ENCODE measurements at places on chromosomes 3 and 15.

DNA sequence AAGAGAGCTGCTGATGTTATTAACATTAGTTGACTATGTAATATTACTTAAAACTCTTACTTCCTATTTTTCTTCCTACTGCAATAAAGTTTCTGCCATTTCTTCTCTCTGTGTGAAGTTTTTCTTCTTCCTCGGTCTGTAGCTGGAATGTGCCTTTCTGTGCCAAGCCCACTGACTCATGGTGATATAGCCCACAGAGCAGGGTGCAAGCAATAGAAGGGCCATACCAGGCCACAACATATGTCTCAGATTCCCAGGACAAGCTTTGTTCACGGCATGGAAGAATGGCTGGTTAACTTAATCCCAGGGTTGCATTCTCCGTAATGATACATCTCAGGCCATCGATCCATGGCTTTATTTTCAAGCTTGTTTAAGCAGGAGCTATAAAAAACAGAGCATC lies 815.3 kb downstream of the TUSC7 start:
- DNase-seq: no peak

- no peak for DNase-seq
Observed at GRCh38 chr3:7800006-7800780, 701.4 kb upstream of the LMCD1 start.

DNA sequence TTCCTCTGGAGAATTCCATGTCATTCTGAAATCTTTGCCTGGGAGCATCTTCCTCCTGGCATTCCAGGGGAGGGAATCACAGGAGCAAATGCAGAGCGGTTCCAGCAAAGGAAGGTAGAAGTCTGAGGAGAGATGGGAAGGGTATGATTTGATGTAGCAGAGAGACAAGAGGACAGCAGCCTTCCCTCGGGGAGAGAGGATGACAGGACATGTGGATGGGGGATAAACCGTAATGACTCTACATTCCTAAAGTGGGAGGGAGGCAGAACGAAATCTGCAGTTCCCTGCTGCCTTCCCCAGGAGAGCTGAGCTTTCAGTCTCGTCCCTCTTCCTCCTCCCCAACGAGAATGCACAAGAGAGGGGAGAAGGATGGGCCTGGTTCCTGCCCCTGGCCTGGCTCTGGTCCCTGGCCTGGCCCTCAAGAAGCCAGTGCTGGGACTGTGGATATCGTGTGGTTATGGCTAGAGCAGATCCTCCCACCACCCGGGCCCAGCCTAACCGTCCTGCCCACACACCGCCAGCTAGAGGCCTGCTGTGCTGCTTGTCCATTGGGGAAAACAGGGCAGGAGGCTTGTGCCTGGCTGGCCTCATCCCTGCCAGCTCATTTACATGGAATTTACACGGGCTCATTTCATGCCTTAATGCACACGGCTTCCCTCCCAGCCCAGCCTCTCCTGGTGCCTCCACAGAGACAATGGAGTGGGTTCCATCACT lies 26.6 kb downstream of the SEMA7A start:
- no peak for DNase-seq

DNA sequence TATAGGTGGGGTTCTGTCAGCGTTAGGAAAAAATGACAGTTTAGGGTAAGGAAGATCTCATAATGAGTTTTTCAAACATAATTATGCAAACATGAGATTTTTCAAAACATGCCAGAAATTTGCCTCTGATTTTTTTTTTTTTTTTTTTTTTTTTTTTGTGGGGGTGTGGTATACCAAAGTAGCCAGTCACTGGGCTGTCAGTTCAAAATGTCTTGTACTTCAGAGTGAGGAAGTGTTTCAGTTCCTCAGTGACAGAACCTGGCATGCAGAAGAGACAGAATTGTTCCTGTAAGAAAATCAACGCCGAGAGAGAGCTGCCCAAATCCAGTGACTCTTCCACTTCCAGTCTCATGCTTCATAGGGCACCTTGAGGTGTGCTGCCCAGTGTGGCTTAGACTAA lies 9.7 kb downstream of the NCBP2 start:
- no peak for DNase-seq

GRCh38 chr3:16419640-16420241 lies 93.8 kb downstream of the RFTN1 start:
- DNase-seq: no peak

GRCh38 chr3:114126461-114126860 lies 52.4 kb downstream of the DRD3 start:
- no peak for DNase-seq

DNA sequence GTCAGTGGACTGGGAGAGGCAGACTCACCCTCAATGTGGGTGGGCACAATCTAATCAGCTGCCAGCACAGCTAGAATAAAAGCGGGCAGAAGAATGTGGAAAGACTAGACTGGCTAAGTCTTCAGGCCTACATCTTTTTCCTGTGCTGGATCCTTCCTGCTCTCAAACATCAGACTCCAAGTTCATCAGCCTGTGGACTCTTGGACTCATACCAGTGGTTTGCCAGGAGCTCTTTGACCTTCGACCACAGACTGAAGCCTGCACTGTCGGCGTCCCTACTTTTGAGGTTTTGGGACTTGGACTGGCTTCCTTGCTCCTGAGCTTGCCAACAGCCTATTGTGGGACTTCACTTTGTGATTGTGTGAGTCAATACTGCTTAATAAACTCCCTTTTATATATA lies 68.0 kb downstream of the CNTN3 start:
- no peak for DNase-seq

- DNase-seq: no peak
Observed at GRCh38 chr3:56878074-56878473, 76.3 kb upstream of the ARHGEF3 start.

GRCh38 chr3:113954091-113954685 lies 6.4 kb downstream of the ZDHHC23 start:
- no peak for DNase-seq

GRCh38 chr15:80609512-80609946 lies 85.6 kb upstream of the ABHD17C start:
- no peak for DNase-seq

- DNase-seq: peak; percentile 58
Observed at GRCh38 chr3:134309987-134310700, 59.5 kb upstream of the RYK start.

GRCh38 chr3:71478568-71478967 lies 105.0 kb downstream of the FOXP1 start:
- no peak for DNase-seq

- no peak for DNase-seq
Observed at GRCh38 chr3:58564456-58565160, 12.6 kb downstream of the FAM107A start.

DNA sequence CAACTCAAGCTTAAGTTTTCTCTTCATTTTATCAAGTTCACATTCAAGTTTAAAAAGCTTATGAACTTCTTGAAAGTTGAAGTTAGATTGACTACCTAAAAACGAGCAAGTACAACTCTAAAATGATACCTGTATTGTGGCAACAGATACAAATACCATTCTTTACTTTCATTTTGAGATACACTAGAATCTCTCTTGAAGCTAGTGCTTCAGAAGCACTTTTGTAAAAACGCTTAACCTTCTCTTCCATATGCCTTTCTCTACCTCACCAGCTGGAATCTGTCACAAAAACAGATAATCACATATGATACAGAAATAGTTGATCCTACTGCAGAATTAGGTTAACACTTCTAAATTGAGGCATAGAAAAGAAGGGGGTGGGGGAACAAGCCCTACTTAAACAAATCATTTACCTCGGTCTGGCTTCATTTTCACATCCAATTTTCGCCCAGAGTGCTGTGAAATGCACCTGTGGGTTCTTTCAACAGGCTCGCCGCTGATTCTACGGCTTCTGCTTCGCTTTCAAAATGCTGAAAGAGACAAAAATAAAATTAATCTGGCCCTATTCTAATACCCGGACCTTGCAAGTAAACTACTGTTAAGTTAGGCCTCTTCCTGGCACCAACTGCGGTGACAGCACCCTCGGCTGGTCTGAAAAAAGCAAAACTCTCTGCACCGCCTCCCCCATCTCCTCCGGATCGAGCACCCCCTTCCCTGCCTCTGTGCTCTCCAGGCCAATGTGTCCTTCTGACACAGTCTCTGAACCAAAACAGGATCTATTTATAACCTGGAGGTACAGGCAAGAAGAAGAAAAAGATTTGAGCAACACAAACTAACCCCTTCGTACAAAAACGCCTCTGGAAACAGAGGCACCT lies 1.4 kb downstream of the ATOSA start:
- DNase-seq: peak; percentile 58

- no peak for DNase-seq
Observed at GRCh38 chr3:176769547-176770190, 427.6 kb downstream of the TBL1XR1 start.

GRCh38 chr3:43086460-43087165 lies 19.3 kb downstream of the POMGNT2 start:
- DNase-seq: no peak

- no peak for DNase-seq
Observed at GRCh38 chr3:9247941-9248521, 1.4 kb downstream of the SRGAP3 start.

- DNase-seq: no peak
Observed at GRCh38 chr15:80733460-80733859, 38.4 kb downstream of the ABHD17C start.

DNA sequence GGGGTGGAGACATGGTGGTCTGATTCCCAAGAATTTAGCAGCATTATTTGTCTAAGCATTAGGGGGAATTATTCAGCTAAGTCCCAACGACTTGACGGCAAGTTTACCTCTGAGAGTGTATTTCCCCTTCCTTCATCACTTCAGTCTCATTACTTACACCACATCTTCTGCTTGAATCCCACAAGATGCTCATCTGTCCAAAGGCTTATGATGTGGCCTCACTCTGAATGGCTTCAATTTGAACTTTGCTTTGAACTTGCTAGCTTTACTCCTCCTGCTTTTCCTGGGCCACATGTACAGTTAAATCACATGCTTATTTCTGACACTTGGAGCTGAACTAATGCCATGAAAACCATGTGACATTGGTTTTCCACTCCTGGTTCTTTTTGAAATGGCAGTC lies 231.3 kb upstream of the SATB1 start:
- no peak for DNase-seq

DNA sequence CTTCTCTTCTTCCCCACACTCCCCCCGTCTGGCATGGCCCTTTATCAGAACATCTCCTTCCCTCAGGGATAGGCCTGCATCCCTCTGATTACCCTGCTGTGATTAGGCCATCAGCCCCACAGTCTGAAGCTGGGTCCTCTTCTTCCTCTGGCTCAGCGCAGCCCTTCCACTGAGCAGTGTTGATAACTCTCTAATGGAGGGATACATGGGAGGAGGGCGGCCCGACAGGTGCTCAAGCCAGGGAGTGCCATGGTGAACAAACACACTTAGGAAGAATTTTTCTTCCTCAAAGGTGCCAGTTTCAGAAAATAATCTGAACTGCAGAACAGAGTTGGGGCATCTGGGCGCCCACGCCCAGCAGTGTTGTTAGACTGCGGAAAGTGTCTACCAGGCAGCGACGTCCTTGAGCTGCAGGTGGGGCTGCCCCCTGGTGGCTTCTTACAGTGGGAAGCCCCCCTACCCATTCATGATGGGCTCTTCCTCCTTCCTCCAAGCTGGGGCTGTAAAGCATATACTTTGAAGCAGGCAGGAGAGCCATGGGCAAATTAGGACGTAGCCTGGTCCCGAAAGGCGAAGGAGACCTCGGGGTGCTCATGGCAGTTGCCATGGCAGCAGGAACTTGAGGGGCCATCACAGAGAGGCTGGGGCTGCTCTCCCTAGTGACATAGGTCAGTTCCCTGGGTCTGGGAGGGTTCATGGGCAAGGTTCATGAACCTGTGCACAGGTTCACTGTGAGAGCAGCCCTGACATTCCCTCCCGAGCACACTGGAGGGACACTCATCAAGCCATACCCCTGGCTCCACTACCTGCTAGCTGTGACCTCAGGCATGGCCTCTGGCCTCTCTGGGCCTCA lies 33.2 kb upstream of the NR2C2 start:
- no peak for DNase-seq

GRCh38 chr3:9869955-9870354 lies 10.1 kb downstream of the CIDEC start:
- no peak for DNase-seq

GRCh38 chr15:57730876-57731275 lies 24.4 kb downstream of the POLR2M start:
- no peak for DNase-seq

GRCh38 chr3:111861391-111861790 lies 2.3 kb downstream of the PHLDB2 start:
- DNase-seq: no peak

DNA sequence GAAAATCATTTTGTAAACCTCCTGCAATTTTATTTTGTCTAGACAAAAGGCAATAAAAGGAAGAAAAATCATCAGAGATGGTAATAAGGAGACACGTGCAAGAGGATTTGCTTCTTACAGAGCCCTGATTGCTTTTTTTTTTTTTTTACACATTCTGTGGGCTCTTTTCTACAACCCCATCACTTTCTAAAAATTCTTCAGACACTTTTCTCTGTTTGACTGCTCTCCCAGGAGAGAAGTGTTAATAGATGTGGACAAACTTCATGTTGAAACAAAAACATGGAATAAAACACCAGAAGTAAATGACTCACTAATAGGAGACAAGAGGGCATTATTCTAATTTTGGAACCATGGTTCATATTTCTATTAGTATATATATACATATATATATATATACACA lies 114.4 kb upstream of the TPRG1 start:
- DNase-seq: no peak

GRCh38 chr3:12977117-12977808 lies 96.0 kb downstream of the IQSEC1 start:
- DNase-seq: no peak

DNA sequence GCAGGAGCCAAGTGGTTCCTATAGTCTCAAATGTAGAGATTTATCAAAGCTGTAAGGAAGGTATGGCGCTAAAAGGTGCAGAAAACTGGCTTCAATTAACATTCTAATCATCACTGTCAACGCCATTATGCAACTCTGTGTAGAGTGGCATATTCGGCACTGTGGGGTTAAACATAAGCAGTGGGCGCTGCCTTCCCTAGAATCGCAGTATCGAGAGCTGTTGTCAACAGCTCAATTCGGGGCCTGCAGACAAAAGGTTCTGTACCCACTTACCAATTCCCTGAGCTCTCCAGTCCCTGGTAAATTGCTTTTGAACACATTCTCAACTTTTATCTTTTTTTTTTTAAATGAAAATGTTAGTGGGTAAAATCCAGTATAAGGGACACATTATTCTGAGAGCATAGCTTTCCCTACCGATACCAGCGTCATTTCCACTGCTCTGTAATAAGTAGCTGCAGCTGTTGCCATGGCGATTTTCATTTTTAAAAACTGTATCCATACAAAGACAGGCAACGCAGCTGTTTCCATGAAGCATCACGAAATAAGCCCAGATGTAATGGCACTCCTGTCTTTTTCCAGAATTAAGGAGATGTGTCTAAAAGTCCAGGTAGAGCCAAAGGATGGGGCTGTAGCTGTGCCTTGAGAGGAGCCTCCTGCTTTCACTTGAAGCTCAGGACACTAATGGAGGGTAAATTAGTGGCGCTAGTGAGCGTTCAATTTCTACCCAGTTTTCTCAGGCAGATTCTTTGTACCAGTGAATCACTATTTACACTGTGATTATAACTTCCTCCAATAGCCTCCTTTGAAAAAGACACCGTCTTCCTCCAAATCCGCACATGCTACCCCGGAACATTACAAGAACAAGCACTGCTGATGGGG lies 250.3 kb downstream of the SLC9A9 start:
- no peak for DNase-seq

DNA sequence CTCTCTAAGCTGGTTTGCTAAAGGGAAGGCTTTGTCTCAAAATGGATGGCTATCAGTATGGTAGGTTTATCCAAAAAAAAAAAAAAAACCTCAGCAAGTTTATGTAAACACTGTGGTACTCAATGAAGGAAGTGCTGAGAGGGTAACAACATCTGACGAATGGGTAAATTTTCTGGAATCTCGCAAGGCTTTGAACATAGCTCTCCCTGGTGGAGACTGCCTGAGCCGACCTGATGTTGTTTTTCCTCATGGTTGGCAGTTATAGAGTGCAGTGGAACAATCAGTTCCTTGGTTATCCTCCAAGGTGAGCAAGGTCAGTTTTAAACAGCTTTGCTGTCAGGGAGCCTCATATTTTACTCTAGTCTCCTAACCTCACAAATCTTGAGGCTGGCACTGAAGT lies 94.6 kb downstream of the ZPLD1 start:
- DNase-seq: no peak
